ENCODE measurements at places on chromosomes 1 and 21. TPM values are rescaled to one million over a fixed set of nuclear protein-coding genes. Genes with fewer than 3 reads are reported as not detected.

DNA sequence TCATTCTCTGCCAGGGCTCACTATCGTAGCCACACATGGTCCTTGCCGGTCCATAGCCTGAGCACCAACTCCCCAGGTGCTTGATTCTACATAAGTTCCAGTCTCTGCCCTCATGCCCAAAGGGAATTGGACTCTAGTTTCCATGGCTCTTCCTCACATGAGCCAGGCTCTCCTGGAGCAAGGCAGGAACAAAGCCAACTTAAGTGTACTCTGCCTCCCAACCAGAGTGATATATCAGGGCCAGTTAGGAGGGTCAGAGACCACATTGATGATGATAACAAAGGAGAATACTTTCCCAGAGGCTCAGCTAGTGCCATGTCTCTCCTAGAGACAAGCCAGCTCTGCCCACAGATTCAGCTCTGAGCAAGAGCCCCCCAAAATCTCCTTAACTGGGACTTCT lies 70.9 kb downstream of the ERI3 start:
- no peaks in the 10 kb centered on the region for H3K4me1 ChIP-seq
- H3K27me3 ChIP-seq, result no peaks in the 10 kb centered on the region
- no peak for DNase-seq
- no peak overlapping the region for H3K4me3 ChIP-seq

DNA sequence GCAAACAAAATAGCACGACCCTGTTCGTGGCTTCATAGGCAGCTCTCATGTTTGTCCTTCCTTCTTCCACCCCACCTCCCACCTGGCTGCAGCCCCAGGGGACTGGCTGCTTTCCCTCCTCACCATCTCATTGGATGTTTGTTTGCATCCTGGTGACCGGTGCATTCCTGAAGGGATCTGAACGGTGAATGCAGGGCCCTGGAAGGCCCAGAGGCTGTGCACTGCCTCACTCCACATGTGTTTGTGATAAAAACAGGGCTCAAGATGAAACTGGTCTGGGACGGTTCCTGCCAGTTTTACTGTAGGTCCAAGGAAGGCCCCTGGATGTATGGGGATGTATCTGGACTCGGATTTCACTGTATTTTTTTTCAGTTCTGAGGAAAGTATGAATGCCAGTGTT lies 42.8 kb downstream of the CNN3 start:
- no peak overlapping the region for H3K27ac ChIP-seq
- no peaks in the 10 kb centered on the region for H3K36me3 ChIP-seq
- H3K4me1 ChIP-seq, result peaks cover 14% of the 10 kb centered on the region
- DNase-seq, result no peak
- no peak overlapping the region for H3K4me3 ChIP-seq

DNA sequence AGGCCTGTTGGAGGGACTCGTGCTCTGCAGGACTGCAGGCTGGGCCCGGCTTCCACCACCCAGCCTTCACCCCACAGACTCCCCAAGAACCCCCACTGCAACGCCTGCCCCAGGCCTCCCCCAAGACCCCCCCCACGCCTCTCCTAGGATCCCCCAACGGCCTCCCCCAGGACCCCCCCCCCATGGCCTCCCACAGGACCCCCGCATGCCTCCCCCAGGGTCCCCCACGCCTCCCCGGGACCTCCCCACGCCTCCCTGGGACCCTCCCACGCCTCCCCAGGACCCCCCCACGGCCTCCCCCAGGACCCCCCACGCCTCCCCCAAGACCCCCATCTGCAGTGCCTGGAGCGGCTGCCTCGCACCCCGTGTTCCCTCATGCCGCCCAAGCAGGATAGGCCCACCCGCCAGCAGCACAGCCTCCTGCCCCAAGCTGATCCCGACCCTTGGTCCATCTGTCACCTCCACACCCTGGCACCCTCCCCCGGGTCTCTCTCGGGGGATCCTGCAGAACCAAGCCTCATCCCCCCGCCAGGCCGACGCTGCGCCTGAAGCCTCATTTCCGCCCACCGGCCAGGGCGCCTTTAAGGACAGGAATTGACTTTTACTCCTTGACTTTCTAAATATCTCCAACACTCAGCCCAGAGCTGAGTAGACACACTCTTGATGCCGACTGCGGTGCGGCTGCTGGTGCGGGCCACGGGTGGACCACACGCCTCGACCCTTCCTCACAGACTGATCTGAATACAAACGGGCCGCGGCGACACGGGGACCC lies 14.1 kb upstream of the RNF223 start:
- no peak overlapping the region for H3K4me3 ChIP-seq
- peaks cover 4% of the 10 kb centered on the region for H3K4me1 ChIP-seq
- H3K27me3 ChIP-seq, result no peaks in the 10 kb centered on the region
- no peak for DNase-seq
- no peak overlapping the region for H3K27ac ChIP-seq
- H3K36me3 ChIP-seq, result peaks cover 3% of the 10 kb centered on the region

DNA sequence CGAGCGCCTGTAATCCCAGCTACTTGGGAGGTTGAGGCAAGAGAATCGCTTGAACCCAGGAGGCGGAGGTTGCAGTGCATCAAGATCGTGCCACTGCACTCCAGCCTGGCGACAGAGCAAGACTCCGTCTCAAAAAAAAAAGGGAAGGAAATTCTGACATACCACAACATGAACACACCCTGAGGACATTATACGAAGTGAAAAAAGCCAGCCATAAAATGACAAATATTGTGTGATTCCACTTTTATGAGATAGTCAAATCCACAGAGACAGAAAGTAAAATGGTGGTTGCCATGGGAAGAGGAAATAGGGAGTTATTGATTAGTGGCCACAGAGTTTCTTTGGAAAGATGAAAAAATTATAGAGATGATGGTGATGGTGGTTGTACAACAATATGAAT lies 41.7 kb downstream of the EVI5 start:
- no peak overlapping the region for H3K27ac ChIP-seq
- no peak overlapping the region for H3K4me3 ChIP-seq
- H3K27me3 ChIP-seq, result peaks cover 14% of the 10 kb centered on the region
- H3K4me1 ChIP-seq, result no peaks in the 10 kb centered on the region
- no peak for DNase-seq

- H3K27ac ChIP-seq, result no peak overlapping the region
- DNase-seq, result no peak
- no peaks in the 10 kb centered on the region for H3K36me3 ChIP-seq
- no peaks in the 10 kb centered on the region for H3K4me1 ChIP-seq
Observed at GRCh38 chr1:97304366-97304765, 582.8 kb downstream of the PTBP2 start.

GRCh38 chr1:65174585-65174984 lies 26.6 kb downstream of the AK4 start:
- no peak for DNase-seq
- H3K36me3 ChIP-seq, result peaks cover 10% of the 10 kb centered on the region
- peaks cover 33% of the 10 kb centered on the region for H3K4me1 ChIP-seq
- H3K27ac ChIP-seq, result no peak overlapping the region
- no peak overlapping the region for H3K4me3 ChIP-seq

DNA sequence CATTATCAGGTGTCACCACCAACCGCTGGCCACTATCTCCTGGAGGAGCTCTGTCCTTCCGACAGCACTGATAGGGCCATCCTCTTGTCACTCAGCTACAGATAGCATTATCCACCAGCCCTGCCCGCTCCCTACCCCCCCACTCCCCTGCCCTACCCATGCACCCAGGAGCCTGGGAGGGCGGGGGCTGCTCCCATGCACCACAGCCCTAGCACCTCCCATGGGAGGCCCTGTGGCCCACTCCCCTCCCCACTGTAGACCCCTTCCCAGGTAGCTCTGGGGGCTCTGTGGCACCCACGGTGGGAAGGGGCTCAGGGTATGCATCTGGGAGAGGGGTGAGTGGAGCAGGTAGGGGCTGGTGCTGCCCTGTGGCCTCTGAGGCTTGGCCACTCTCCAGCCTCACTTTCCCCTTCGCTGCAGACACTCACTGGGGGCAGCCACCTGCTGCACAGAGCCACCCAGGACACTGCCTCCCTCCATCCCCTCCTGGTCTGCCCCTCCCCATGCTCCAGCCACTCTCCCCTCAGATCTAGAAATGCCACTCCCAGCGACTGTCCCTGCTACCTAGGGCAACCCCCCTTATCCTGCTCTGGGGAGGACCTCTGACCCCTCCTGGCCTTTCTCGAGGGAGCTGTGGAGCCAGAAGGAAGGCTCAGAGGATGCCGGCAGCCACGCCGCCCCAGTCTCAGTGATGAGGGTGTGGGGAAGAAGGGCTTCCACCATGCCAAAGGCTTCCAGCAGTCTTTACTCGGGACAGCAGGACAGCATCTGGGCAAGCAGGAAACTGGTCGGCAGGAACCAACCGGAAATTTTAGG lies 58.5 kb downstream of the WNT9A start:
- H3K4me1 ChIP-seq, result peaks cover 6% of the 10 kb centered on the region
- DNase-seq, result no peak
- no peak overlapping the region for H3K27ac ChIP-seq

GRCh38 chr1:115164484-115164883 lies 75.2 kb upstream of the TSPAN2 start:
- H3K4me1 ChIP-seq, result no peaks in the 10 kb centered on the region
- DNase-seq, result no peak
- no peak overlapping the region for H3K27ac ChIP-seq
- no peaks in the 10 kb centered on the region for H3K36me3 ChIP-seq

DNA sequence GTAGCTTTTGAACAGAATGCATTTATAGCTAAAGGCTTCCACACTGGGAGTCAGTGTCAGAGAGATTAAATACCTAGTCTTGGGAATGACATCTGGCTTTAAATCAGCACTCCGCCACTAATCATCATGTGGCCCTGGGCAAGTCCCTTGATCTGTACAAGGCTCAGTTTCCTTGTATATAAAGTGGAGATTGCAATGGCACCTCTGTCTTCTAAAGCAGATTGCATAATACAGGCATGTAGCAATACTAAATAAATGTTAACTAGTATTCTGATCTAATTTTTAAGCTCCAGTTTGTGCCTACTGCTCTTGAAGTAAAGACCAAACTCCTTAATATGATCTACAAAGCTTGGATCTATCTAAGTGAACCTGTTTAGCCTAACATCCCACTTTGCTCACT lies 249.4 kb downstream of the PLPP3 start:
- H3K27me3 ChIP-seq, result no peaks in the 10 kb centered on the region
- no peak overlapping the region for H3K27ac ChIP-seq
- H3K4me3 ChIP-seq, result no peak overlapping the region
- peaks cover 5% of the 10 kb centered on the region for H3K4me1 ChIP-seq
- no peak for DNase-seq

- DNase-seq, result no peak
- peaks cover 15% of the 10 kb centered on the region for H3K27me3 ChIP-seq
- H3K36me3 ChIP-seq, result no peaks in the 10 kb centered on the region
- no peak overlapping the region for H3K27ac ChIP-seq
Observed at GRCh38 chr1:38481871-38482826, 377.4 kb downstream of the RRAGC start.

- peaks cover 18% of the 10 kb centered on the region for H3K27me3 ChIP-seq
- peak overlapping the region; percentile 76 for H3K4me3 ChIP-seq
- H3K4me1 ChIP-seq, result peaks cover 26% of the 10 kb centered on the region
Observed at GRCh38 chr1:201481004-201481380, 12.0 kb upstream of the PHLDA3 start.

- no peaks in the 10 kb centered on the region for H3K36me3 ChIP-seq
- no peak for DNase-seq
- no peak overlapping the region for H3K4me3 ChIP-seq
- H3K27ac ChIP-seq, result no peak overlapping the region
- peaks cover 2% of the 10 kb centered on the region for H3K27me3 ChIP-seq
Observed at GRCh38 chr1:93967306-93967705, 58.1 kb upstream of the GCLM start.

GRCh38 chr1:192439373-192440025 lies 122.7 kb downstream of the RGS21 start:
- H3K36me3 ChIP-seq, result no peaks in the 10 kb centered on the region
- H3K4me3 ChIP-seq, result no peak overlapping the region
- no peaks in the 10 kb centered on the region for H3K4me1 ChIP-seq
- peaks cover 6% of the 10 kb centered on the region for H3K27me3 ChIP-seq

DNA sequence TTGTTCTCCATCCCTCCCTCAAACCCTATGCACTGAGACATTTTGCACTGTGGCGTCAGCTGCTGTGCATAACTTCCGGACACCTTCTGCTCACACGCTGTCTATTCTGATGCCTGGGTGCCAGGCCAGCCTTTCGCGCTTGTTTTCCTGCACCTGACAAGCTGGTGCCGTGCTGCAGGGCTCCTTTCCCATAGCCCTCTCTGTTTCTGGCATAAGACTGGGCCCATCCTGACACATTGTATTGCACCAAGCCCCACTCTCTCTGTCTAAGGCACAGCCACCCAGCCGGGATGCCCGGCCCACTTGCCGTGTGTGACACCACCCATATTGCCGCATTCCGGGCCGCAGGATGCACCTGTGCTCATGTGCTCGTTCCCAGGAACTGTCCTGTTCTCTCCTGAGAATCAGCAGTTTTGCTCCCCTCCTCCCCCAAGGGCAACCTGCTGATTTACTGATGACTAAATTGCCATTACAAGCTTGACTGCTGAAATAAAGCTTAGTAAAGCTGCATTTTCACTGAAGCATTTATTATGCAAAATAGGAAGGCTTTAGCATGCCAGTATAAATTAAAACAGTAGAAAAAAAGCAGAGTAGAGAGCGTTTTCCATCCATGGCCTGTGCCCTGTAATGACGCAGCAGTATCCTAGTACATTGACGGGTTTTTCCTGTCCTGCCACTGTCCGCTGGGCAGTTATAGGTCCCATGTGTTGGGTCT lies 88.0 kb downstream of the CD247 start:
- no peaks in the 10 kb centered on the region for H3K27me3 ChIP-seq
- no peak for DNase-seq
- H3K4me1 ChIP-seq, result peaks cover 22% of the 10 kb centered on the region
- no peak overlapping the region for H3K4me3 ChIP-seq

DNA sequence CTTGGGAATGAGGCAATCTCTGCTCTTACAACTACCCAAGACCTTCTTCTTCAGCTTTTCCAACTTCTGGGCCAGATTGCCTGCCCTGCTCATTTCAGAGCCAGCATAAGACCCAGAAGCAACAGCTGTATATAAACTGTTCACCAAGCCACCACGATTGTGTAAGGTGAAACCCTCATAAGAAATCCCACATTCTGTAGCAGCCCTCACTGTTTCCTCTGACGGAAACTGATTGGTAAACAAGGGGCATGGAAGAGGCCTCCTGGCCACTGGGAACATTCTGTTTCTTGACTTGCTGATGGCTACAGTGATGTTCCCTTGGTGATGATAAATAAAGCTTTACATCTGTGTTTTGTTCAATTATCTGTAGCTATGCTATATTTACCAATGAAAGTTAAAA lies 39.7 kb upstream of the EXO1 start:
- H3K27ac ChIP-seq, result no peak overlapping the region
- H3K27me3 ChIP-seq, result peaks cover 14% of the 10 kb centered on the region
- H3K4me1 ChIP-seq, result peaks cover 5% of the 10 kb centered on the region
- H3K36me3 ChIP-seq, result no peaks in the 10 kb centered on the region
- DNase-seq, result no peak

- H3K27ac ChIP-seq, result no peak overlapping the region
- H3K4me3 ChIP-seq, result no peak overlapping the region
- no peaks in the 10 kb centered on the region for H3K4me1 ChIP-seq
- H3K36me3 ChIP-seq, result no peaks in the 10 kb centered on the region
- no peaks in the 10 kb centered on the region for H3K27me3 ChIP-seq
Observed at GRCh38 chr1:7478142-7478790, 292.8 kb upstream of the VAMP3 start.

Gene HLX
- 5.1 TPM for total RNA-seq

Gene CYYR1
- total RNA-seq, result not detected

Gene KRTAP19-1
- not detected for total RNA-seq

Gene TPTE
- total RNA-seq, result not detected

Gene HES3
- total RNA-seq, result not detected

All from activated T-helper 1 cell treated with anti-CD3 and anti-CD28 coated beads, Interleukin-12 subunit alpha, Interleukin-12 subunit beta, Interleukin-2, Interleukin-4 antibody, amounts not matched to agents 30 ng/mL and 10 ng/mL and 1 ng/mL, durations not matched to agents 14 hours and 24 hours and 36 hours (primary cell).